NCI-H1417 treated with DMSO at 0.1 percent for 48 hours (cell line): ENCODE measurements at places on chromosomes 4 and X.
A peak's percentile ranks its signal among the peaks of the same experiment; 100 is the strongest.

- DNase-seq = no peak
These were observed 114.4 kb downstream of the FRYL start for GRCh38 chr4:48665555-48666186.

GRCh38 chr4:14906805-14907204, 95.5 kb upstream of the CPEB2 start:
- DNase-seq = no peak

GRCh38 chrX:15939737-15940136, 85.1 kb upstream of the AP1S2 start:
- DNase-seq = no peak

- DNase-seq = no peak
These were observed 394.4 kb upstream of the ADGRL3 start for GRCh38 chr4:60805500-60806313.

DNA sequence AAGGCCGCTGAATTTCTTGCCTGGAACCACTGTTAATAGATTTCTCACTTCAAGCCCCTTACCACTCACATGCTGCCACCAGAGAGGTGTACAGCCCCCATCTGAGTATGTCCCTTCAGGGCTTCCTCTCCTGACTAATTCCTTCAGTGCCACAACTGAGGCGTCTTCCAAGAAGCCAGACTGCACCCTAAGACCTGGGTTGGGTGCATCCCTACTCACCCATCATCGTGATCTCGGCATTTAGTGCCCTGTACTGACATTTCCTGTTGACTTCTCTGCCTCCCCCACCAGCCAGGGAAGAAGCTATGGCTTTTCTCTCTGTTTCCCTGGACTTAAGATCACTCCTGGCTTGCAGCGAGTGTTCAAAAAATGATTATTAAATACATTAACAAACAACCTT, 40.4 kb upstream of the MAP3K15 start:
- no peak for DNase-seq

DNA sequence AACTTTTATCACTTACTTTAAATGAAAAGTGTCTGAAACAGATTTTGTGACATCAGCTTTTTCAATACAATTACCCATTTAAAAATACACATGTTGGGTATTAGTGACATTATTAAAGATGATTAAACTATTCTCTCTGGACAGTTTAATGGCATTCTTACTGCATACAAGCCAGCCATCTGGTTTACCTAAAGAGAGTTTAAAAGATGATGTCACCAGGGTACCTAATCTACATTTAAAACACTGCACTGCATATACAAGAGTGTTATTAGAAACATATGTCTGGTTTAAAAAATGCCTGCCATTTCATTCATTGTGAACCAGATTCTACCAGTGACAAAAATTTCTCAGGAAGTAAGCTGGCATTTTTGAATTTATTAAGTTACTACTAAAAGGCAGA, 919.1 kb downstream of the ADGRL3 start:
- DNase-seq = no peak

DNA sequence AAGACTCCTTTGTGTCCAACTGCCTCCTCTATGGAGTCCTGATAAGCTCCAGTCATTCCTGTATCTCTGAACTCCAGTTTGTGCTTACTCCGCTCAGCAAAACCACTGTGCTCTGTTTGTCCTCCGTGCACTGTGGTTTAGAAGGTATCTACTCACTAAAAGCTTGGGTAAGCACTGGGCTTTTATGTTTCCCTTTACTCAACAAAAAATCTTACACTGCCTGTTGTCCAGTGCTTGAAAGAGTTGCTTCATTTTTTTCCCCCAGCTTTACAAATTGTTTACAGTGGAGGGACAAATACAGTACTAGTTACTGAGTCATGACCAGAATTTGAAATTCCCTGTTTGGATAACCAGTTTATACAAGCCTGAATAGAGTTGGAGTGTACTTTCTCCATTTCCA, 545.3 kb upstream of the FAT1 start:
- no peak for DNase-seq

DNA sequence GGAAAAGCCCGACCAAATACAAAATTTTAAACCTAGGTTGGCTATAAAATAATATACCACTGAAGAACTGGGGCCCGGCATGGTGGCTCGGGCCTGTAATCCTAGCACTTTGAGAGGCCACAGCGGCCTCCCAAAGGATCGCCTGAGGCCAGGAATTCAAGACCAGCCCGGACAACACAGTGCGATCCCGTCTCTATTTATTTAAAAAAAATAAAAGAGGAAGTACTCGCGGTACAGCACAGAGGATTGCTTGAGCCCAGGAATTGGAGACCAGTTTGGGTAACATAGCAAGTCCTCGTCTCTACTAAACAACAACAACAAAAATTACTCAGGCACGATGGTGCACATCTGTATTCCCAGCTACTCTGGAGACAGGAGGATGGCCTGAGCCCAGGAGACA, 44.8 kb upstream of the CDKN2AIP start:
- no peak for DNase-seq

DNA sequence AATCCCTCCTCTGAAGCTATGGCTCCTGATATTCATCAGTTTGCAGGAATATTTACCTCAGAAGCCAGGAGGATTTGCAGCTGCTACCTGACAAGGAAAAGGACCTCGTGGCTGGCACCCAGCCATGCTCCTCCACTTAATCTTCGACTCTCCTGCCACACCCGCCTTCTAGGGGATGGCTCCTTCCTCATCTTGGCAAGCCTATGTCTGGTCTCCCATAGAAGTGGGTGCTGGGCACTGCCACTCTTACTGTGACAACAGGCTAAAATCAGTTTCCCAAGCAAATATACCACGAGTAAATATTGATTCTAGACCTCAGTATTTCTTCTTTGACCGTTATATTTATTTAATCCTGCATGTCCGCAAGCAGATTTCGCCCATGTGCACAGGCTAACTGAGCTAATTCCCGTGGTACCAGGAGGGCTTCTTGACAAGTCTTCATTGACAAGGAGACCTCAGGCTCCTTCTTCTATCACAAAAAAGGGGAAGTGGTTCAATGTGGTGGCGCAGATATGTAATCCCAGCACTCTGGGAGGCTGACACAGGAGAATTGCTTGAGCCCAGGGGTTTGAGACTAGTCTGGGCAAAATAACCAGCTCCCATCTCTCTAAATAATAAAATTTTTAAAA, 52.6 kb upstream of the DCTD start:
- DNase-seq = no peak

DNA sequence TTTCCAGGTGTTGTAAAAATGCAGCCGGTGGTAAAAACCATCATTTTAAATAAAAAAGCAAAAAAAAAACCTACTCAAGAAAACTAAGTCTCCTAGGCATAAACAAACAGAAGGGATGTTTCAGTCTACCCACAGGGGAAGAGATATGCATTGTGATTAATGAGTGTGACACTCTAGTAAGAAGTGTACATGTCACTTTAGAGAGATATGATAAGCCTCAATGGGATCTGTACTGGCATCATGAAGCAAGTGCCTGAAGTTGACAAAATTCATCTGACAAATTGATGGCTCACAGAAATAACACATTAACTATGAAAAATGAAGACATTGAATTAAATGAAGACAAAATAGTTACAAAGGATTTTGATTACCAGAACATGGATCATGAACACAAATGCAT, 162.7 kb downstream of the NPFFR2 start:
- no peak for DNase-seq

- DNase-seq = no peak
These were observed 771.5 kb upstream of the HS3ST1 start for GRCh38 chr4:12200226-12200625.

GRCh38 chrX:110053453-110053852, 50.5 kb downstream of the TMEM164 start:
- no peak for DNase-seq

DNA sequence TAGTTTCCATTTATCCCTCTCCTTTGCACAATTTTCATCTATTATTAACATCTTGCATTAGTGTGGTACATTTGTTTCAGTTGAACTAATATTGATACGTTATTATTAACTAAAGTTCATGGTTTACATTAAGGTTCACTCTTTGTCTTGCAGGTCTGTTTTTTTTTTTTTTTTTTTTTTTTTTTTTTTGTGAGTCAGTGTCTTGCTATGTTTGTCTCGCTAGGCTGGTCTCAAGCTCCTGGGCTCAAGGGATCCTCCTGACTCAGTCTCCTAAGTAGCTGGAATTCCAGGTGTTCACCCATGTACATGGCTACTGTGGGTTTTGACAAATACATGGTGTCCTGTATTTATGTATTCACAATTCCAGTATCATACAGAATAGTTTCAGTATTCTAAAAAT, 6.8 kb downstream of the TBC1D19 start:
- DNase-seq = no peak

DNA sequence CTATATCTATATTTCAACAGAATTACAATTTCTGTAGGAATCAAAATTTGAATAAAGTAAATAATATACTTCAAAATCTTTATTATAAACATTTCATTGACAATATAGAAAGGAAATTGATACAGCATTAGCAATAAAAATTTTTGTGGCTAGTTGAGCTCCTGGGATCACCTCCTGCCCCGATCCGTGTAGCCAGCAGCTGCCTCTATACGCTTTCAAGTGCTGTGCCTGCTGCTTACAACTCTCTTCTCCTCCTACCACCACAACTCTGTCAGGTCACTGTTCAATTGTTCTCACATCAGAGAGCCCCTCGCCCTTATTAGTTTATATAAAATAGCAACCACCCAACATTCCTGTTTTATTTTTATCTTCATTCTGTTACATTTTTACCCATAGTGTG, 27.6 kb downstream of the INPP4B start:
- no peak for DNase-seq

DNA sequence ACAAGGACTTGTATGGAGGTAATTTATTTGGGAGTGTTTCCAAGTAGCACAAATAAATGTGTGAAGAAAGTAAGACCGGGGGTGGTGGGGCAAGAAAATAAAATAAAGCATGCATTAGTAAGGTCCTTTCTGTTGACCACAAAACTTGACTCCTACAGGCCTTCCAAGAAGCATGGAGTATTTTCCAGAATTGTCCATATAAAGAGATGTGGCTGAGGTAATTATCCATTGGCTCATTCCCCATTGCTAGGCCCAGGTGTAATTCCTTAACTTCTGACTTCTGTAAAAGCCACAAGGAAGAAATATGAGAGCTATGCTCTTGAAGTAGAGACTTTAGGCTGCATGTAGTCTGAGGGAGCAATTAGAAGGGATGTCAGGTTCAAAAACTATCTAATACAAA, 430.5 kb upstream of the PABPC4L start:
- no peak for DNase-seq

DNA sequence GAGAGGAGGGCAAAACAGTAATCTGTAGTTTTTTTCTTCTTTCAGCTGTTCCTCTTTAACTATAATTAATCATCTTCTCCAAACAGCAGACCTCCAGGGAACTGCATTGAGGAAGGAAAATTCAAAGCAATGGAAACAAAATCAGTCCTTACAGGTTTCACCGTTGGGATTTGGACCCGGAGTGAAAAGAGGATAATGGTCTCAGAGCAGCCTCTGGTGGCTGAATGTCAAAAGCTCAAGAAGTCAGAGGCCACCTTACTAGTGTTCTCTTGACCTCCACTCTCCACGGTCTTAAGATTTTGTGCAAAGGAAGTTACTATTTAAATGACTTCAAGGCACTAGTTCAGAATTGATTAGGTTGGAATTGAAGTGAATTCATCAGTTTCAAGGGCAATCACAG, 16.0 kb upstream of the MID1 start:
- DNase-seq = peak; percentile 15
